ENCODE measurements at places on chromosomes 3 and 15. TPM values are rescaled to one million over a fixed set of nuclear protein-coding genes. Genes with fewer than 3 reads are reported as not detected.

The COLQ gene
- 9.2 TPM for total RNA-seq

The TLR9 gene
- total RNA-seq: not detected

The NANOGP8 gene
- total RNA-seq: 0.36 TPM

DNA sequence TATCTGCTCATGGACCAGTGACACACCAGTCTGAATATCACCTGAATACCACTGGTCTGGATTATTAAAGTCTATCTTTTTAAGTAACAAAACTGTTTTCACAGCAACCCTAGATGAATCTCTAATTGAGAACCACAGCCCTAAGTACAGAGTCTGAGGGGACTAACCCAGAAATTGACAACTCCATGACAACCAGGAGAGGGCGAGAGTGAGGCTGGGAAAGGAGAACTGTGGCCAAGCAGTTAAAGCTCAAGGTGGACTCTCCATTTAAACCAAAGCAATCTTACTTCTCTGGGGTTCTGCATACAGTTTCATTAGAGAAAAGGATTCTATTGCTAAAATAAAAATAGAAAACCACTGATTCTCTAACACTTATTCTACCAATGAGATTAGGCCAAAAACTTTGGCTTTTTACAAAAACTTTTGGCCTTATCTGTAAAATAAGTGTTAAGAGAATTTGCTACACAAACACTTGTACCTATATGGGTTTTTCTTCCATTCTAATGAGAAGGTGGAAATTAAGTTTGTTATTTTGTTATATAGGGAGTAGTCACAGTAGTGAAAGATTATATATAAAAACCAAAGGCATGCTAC is 11.4 kb downstream of the NEK10 start:
- H3K4me1 ChIP-seq: peaks cover 13% of the 10 kb centered on the region
- no peaks in the 10 kb centered on the region for H3K27me3 ChIP-seq
- no peak overlapping the region for H3K4me3 ChIP-seq
- H3K36me3 ChIP-seq: no peaks in the 10 kb centered on the region

- peaks cover 7% of the 10 kb centered on the region for H3K4me1 ChIP-seq
- H3K27me3 ChIP-seq: no peaks in the 10 kb centered on the region
- H3K36me3 ChIP-seq: peaks cover 1% of the 10 kb centered on the region
- no peak overlapping the region for H3K4me3 ChIP-seq
- no peak for DNase-seq
- peak overlapping the region; percentile 80 for H3K27ac ChIP-seq
Observed at GRCh38 chr3:128950223-128950938, 43.5 kb downstream of the CFAP92 start.

DNA sequence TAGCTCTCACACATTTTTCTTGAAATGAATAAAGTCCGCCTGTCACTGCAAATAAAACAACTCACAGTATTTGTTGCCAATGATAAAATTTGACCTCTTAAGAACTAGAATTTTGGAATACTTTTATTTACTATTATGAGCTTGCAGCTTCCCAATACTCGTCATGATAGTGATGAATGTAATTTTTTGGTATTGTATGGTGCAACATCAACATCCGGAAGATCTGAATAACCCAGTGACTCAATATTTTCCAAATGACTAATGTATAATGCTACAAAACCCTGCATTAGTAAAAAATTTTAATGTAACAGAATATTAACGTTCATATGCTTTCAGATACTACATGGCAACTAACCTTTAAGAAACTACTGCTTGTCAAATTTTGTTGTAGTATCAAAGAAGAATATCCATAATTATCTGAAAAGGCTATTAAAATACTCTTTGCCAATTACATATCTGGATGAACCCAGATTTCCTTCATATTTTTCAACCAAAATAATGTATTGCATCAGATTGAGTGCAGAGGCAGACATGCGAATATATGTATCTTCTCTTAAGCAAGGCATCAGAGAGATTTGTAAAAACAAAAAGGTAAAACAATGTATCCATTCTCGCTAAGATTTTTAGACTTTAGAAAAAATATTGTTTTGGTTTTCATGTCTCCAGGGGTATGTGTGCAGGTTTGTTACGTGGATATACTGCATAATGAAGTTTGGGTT is 95.3 kb downstream of the IGF2BP2 start:
- H3K27me3 ChIP-seq: no peaks in the 10 kb centered on the region
- H3K36me3 ChIP-seq: peaks cover 6% of the 10 kb centered on the region
- H3K27ac ChIP-seq: no peak overlapping the region
- DNase-seq: no peak
- peaks cover 35% of the 10 kb centered on the region for H3K4me1 ChIP-seq

DNA sequence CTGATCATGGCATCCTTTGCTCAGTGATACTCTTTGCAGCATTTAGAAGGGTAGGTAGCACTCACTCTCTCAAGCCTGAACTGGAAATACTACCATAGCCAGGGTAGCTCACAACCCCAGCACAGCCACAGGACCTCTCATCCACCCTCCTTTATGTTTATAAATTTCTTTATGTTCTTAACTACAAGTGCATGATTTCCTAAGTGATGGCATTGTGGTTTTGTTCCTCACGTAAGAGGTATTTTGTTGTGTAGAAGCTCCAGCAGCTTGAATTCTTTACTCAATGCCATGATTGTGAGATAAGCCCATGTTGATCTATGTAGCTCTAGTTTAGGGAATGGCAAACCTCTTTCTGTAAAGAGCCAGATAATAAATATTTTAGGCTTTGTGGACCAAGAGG is 7.9 kb upstream of the RTP3 start:
- H3K36me3 ChIP-seq: peaks cover 1% of the 10 kb centered on the region
- peaks cover 26% of the 10 kb centered on the region for H3K4me1 ChIP-seq
- peaks cover 3% of the 10 kb centered on the region for H3K27me3 ChIP-seq
- no peak overlapping the region for H3K4me3 ChIP-seq
- DNase-seq: no peak

The SLC28A1 gene
- total RNA-seq: not detected

GRCh38 chr3:159761369-159761768 is 227.3 kb upstream of the IL12A start:
- H3K4me1 ChIP-seq: peaks cover 16% of the 10 kb centered on the region
- peaks cover 29% of the 10 kb centered on the region for H3K27me3 ChIP-seq
- no peak overlapping the region for H3K27ac ChIP-seq

GRCh38 chr3:156160647-156161046 is 40.3 kb downstream of the KCNAB1 start:
- H3K27ac ChIP-seq: no peak overlapping the region
- H3K36me3 ChIP-seq: no peaks in the 10 kb centered on the region
- DNase-seq: no peak
- H3K27me3 ChIP-seq: peaks cover 29% of the 10 kb centered on the region
- peaks cover 13% of the 10 kb centered on the region for H3K4me1 ChIP-seq
- H3K4me3 ChIP-seq: no peak overlapping the region

DNA sequence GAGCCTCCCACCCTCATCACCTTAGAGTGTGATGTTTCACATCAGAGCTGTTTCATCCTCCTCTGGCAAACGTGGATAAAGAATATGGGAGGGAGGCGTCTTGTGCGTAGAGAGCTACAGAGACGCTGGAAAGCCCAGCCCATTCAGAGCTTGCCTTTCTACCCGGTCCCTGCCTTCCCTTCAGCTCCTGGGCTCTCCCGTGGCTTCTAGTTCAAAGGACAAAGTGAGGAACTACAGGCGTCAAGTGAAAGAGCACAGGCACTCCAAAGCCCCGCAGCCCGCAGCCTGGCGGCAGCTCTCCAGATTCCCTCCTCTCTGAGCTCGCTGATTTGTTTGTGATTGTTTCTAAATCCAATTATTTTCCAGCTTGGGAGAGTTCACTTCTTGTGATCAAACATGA is 197.1 kb upstream of the IGF1R start:
- H3K36me3 ChIP-seq: no peaks in the 10 kb centered on the region
- H3K27me3 ChIP-seq: peaks cover 18% of the 10 kb centered on the region
- H3K4me3 ChIP-seq: no peak overlapping the region
- H3K4me1 ChIP-seq: no peaks in the 10 kb centered on the region
- no peak for DNase-seq
- H3K27ac ChIP-seq: no peak overlapping the region

- H3K4me1 ChIP-seq: peaks cover 9% of the 10 kb centered on the region
- no peaks in the 10 kb centered on the region for H3K36me3 ChIP-seq
- peaks cover 94% of the 10 kb centered on the region for H3K27me3 ChIP-seq
- DNase-seq: peak; percentile 62
Observed at GRCh38 chr3:138941259-138941885, 5.6 kb downstream of the FOXL2 start.

- no peaks in the 10 kb centered on the region for H3K27me3 ChIP-seq
Observed at GRCh38 chr3:118793176-118793575, 241.5 kb downstream of the IGSF11 start.

DNA sequence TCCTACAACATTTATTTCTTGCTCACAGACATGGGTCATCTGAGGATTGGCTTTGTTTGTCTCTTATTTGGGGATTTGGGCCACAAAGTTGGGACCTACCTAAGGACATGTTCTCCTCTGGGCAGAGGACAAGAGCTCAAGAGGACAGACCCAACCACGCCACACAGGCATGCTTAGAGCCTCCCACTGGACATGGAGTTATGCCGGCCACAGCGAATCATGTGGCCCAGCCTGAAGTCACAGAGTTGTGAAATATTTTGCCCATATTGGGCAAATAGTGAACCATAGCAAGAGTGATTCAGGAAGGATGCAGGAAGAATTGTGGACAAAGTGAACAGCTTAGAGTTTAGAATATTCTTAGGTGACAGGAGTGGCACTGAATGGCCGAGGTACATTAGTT is 9.9 kb downstream of the TRAK1 start:
- H3K27ac ChIP-seq: peak overlapping the region; percentile 73
- H3K4me3 ChIP-seq: no peak overlapping the region
- no peak for DNase-seq
- peaks cover 14% of the 10 kb centered on the region for H3K4me1 ChIP-seq

The ESYT3 gene
- total RNA-seq: 3.5 TPM

The SPINK8 gene
- total RNA-seq: not detected

GRCh38 chr3:126927401-126927750 is 55.5 kb upstream of the PLXNA1 start:
- H3K27me3 ChIP-seq: peaks cover 10% of the 10 kb centered on the region
- DNase-seq: no peak
- H3K36me3 ChIP-seq: no peaks in the 10 kb centered on the region

GRCh38 chr3:25854635-25855034 is 64.7 kb downstream of the OXSM start:
- DNase-seq: no peak
- H3K27me3 ChIP-seq: no peaks in the 10 kb centered on the region
- H3K4me1 ChIP-seq: peaks cover 19% of the 10 kb centered on the region

DNA sequence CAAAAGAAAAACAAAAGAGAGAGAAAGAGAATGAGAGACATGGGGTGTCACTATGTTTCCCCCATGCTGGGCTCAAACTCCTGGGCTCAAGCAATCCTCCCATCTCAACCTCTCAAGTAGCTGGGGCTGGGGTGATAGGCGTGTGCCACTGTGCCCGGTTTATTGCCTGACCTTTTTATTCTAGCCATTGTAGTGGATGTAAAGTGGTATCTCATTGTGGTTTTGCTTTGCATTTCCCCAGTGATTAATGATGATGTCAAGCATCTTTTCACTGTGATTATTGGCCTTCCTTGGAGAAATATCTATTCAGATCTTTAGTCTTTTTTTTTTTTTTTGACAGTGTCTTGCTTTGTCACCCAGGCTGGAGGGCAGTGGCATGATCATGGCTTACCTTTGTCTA is 37.7 kb upstream of the GK5 start:
- no peak overlapping the region for H3K27ac ChIP-seq
- no peaks in the 10 kb centered on the region for H3K36me3 ChIP-seq
- no peaks in the 10 kb centered on the region for H3K27me3 ChIP-seq
- no peak for DNase-seq

DNA sequence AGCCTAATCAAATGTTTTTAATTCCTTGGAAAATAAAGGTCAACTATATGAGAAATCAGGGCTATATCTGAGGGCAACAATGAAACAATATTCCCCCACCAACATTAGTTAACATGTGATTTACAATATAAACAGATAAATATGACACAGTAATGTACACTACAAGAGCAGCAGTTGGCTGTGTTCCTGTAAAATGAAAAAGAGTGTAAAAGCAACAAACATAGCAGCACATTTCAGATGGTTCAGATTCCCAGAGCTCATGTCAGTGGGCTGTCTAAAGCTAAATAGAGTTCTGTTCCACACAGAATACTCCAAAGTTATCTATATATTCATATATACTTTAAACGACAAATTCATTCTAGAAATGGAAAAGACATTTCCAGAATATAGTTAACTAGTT is 42.6 kb downstream of the ANKRD28 start:
- no peak for DNase-seq
- H3K27ac ChIP-seq: no peak overlapping the region
- H3K4me1 ChIP-seq: peaks cover 20% of the 10 kb centered on the region

- H3K4me3 ChIP-seq: no peak overlapping the region
- no peak for DNase-seq
- no peaks in the 10 kb centered on the region for H3K4me1 ChIP-seq
- H3K27me3 ChIP-seq: peaks cover 4% of the 10 kb centered on the region
- H3K27ac ChIP-seq: no peak overlapping the region
Observed at GRCh38 chr3:99118381-99118780, 216.9 kb upstream of the DCBLD2 start.

GRCh38 chr15:50828610-50829206 is 63.2 kb upstream of the SPPL2A start:
- peak overlapping the region; percentile 5 for H3K27ac ChIP-seq
- H3K36me3 ChIP-seq: no peaks in the 10 kb centered on the region
- no peaks in the 10 kb centered on the region for H3K27me3 ChIP-seq

Data from progenitor cell of endocrine pancreas (in vitro differentiated cells).